ENCODE measurements at places on chromosomes 13 and 19. TPM values are rescaled to one million over a fixed set of nuclear protein-coding genes. Genes with fewer than 3 reads are reported as not detected.

DNA sequence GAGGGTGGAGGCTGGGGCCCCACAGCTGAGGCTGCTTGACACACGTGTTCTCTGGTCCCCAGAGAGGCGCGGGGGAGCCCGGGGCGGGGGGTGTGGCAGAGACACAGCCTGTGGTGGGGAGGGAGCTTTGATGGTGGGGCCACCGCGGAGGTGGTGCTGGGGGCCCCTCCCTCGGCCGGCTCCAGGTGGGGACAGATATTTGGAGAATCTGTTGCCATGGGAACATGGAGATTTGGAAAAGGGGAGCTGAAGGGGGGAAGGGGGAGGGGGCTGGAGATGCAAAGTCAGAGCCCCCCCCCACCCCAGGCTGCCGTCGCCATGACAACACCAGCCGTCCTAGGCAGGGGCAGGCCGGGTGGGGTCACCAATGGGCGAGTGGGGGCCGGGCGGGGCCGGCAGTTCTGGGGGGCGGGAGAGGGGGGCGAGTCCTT, 1.2 kb downstream of the PRKCG start:
- peaks cover 43% of the 10 kb centered on the region for H3K27me3 ChIP-seq
- no peak overlapping the region for H3K27ac ChIP-seq
- H3K4me3 ChIP-seq: no peak overlapping the region
- H3K36me3 ChIP-seq: no peaks in the 10 kb centered on the region
- no peak for DNase-seq

GRCh38 chr13:48778610-48779009, 124.9 kb downstream of the CYSLTR2 start:
- no peak for DNase-seq
- no peaks in the 10 kb centered on the region for H3K27me3 ChIP-seq
- H3K4me3 ChIP-seq: no peak overlapping the region
- no peak overlapping the region for H3K27ac ChIP-seq

DNA sequence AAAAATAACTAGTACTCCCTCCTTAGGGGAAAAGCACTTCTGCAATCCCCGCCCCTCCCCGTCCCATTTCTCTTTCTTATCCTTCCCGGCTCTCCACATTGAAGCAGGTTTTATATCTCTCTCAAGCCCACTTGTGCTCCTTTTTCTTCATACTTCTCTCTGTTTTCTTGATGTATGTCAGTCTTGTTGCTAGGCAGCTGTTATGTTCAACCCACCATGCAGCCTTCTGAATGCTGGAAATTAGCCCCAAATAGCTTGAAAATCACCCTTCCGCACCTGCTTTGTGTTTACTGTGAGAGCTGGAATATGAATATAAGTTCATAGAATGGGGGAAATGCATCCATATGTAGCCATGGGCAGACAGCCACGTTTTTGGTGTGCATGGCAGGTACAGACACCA, 461.4 kb downstream of the MYO16 start:
- no peaks in the 10 kb centered on the region for H3K27me3 ChIP-seq
- H3K4me3 ChIP-seq: no peak overlapping the region
- no peak overlapping the region for H3K27ac ChIP-seq
- no peaks in the 10 kb centered on the region for H3K36me3 ChIP-seq
- no peaks in the 10 kb centered on the region for H3K4me1 ChIP-seq

GRCh38 chr13:112447761-112448603, 71.8 kb downstream of the SPACA7 start:
- H3K4me3 ChIP-seq: no peak overlapping the region
- H3K36me3 ChIP-seq: no peaks in the 10 kb centered on the region
- H3K27me3 ChIP-seq: peaks cover 10% of the 10 kb centered on the region
- no peak for DNase-seq
- H3K4me1 ChIP-seq: no peaks in the 10 kb centered on the region
- no peak overlapping the region for H3K27ac ChIP-seq

GRCh38 chr13:84917252-84917878, 881.9 kb downstream of the SLITRK6 start:
- no peaks in the 10 kb centered on the region for H3K27me3 ChIP-seq
- no peak for DNase-seq
- H3K4me1 ChIP-seq: no peaks in the 10 kb centered on the region

Gene GRIK5
- 0.62 TPM for total RNA-seq

Gene STARD13
- 19.3 TPM for total RNA-seq

Gene SULT2A1
- not detected for total RNA-seq

Gene SHD
- total RNA-seq: not detected

Gene OR7C1
- total RNA-seq: 0.04 TPM
